ENCODE measurements at places on chromosomes 13 and 19. TPM values are rescaled to one million over a fixed set of nuclear protein-coding genes. Genes with fewer than 3 reads are reported as not detected.
A peak's percentile ranks its signal among the peaks of the same experiment; 100 is the strongest.

Gene ZNF578
- 2.5 TPM for total RNA-seq

Gene MAST1
- total RNA-seq, result 0.54 TPM

Gene SCGB2B2
- total RNA-seq, result 2.2 TPM

Gene PCDH9
- total RNA-seq, result 6.0 TPM

Gene IL12RB1
- total RNA-seq, result 1.7 TPM

DNA sequence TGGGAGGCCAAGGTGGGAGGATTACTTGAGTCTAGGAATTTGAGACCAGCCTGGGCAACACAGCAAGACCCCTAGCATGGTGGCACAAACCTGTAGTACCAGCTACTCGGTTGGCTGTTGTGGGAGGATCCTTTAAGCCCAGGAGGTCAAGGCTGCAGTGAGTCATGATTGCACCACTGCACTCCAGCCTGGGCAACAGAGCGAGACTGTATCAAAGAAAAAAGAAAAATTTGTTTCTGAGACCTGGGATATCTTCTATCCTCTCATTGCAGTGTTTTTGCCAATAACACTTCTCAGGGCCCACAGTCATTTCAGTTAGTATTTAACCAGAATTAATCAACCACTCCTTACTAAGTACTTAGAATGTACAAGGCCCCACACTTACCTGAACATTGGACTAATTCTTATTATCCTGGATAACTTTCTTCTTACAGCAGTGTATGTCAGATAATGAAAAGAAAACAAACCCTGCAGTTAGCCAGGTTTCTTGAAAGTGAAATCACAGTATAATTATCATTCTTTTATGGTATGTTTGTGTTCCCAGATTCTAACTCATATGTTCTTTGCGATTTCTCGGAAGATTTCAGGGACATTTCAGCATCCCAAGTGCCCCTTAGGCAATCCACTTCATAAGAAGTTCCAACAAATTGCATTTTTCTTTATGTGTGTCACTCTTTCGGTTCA lies 75.6 kb upstream of the KLF5 start:
- no peak overlapping the region for H3K27ac ChIP-seq
- no peaks in the 10 kb centered on the region for H3K36me3 ChIP-seq
- H3K27me3 ChIP-seq, result no peaks in the 10 kb centered on the region
- H3K4me3 ChIP-seq, result no peak overlapping the region
- DNase-seq, result no peak

GRCh38 chr19:41226053-41226873 lies 7.2 kb downstream of the AXL start:
- no peaks in the 10 kb centered on the region for H3K36me3 ChIP-seq
- H3K4me3 ChIP-seq, result no peak overlapping the region
- no peaks in the 10 kb centered on the region for H3K4me1 ChIP-seq
- H3K27ac ChIP-seq, result peak overlapping the region; percentile 83

GRCh38 chr19:5585461-5586299 lies 17.9 kb upstream of the TINCR start:
- no peaks in the 10 kb centered on the region for H3K4me1 ChIP-seq
- no peaks in the 10 kb centered on the region for H3K27me3 ChIP-seq
- no peak overlapping the region for H3K27ac ChIP-seq
- H3K36me3 ChIP-seq, result peaks cover 3% of the 10 kb centered on the region

GRCh38 chr19:45526143-45526542 lies 18.9 kb downstream of the VASP start:
- no peaks in the 10 kb centered on the region for H3K4me1 ChIP-seq
- H3K27me3 ChIP-seq, result no peaks in the 10 kb centered on the region
- no peaks in the 10 kb centered on the region for H3K36me3 ChIP-seq
- no peak overlapping the region for H3K4me3 ChIP-seq
- H3K27ac ChIP-seq, result no peak overlapping the region

GRCh38 chr13:30870049-30870884 lies 35.8 kb upstream of the MEDAG start:
- H3K4me1 ChIP-seq, result peaks cover 2% of the 10 kb centered on the region
- peak overlapping the region; percentile 70 for H3K27ac ChIP-seq
- H3K27me3 ChIP-seq, result no peaks in the 10 kb centered on the region
- no peaks in the 10 kb centered on the region for H3K36me3 ChIP-seq
- peak; percentile 96 for DNase-seq
- H3K4me3 ChIP-seq, result no peak overlapping the region

DNA sequence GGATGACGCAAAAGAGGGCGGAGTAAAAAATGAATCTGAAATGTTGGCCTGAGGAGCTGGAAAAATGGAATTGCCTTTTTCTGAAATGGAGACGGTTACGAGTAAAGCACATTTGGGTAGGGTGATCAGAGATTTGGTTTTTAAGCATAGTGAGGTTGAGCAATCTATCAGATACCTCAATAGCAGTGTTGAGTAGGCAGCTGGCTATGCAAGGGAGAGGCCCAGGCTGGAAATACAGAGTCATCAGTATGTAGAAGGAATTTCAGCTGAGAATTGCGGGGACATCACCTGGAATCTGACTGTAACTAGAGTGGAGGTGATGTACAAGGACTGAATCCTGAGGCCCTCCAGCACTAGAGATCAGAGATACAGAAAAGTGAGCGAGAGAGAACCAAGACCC lies 224.8 kb downstream of the LMO7 start:
- no peak overlapping the region for H3K4me3 ChIP-seq
- no peaks in the 10 kb centered on the region for H3K36me3 ChIP-seq
- H3K27ac ChIP-seq, result no peak overlapping the region
- no peak for DNase-seq
- H3K4me1 ChIP-seq, result no peaks in the 10 kb centered on the region

DNA sequence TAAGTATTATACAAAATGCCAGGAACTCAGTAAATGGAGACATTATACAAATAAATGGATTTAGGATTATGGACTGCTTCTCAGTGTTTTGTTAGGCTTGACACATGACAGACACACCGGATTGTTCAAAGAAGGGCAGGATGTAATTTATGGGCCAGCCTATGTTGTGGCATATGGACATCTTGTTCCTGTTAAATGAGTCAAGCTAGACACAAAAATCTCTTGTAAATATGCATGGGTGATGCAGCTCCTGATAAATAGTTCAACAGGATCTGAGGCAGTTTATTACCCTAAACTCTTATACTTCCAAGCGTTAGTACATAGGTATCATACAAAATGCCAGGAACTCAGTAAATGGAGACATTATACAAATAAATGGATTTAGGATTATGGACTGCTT lies 502.3 kb downstream of the TBC1D4 start:
- DNase-seq, result no peak
- no peak overlapping the region for H3K4me3 ChIP-seq
- H3K27ac ChIP-seq, result no peak overlapping the region
- H3K36me3 ChIP-seq, result no peaks in the 10 kb centered on the region

GRCh38 chr13:36981156-36981743 lies 17.9 kb downstream of the ALG5 start:
- H3K4me3 ChIP-seq, result no peak overlapping the region
- H3K4me1 ChIP-seq, result no peaks in the 10 kb centered on the region
- H3K27ac ChIP-seq, result no peak overlapping the region
- peaks cover 8% of the 10 kb centered on the region for H3K36me3 ChIP-seq

DNA sequence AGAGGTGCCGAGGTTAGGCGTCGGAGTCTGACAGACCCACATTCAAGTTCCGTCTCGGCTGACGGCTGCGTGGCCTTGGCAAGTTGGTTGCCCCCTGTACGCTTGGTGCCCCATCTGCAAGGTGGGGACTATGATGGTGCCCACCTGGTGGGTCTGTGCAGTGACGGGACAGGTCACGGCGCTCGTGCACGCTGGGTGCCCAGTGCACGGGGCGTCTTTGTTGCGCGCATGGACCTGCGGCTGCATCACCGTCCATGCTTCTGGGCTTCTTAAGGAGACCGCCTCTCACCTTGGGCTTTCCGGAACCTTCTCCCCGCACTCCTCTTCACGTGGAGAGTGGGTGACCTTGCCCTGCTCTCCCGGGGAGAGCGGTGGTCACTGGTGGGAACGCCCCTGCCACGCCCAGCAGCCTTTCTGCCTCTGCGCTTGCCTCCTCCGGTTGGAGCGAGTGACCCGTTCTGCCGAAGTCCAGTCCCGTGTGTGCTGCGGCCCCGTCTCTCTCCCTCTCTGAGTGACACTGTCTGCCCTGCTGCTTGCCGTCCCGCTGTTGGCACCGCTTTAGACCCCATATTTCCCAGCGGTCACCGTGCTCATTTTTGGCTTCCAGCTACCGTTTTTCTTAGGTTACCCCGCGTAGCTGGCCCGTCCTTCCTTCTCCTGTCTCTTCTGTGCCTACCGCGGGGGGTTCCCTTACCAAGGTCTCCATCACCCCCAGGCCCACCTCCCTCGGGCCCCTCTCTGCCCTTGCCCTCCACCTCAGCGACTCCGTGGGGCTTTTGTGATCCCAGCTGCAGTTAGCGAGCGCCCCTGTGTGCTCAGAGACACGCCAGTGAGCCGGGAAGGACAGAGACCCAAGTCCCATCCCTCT lies 6.4 kb downstream of the ATP11A start:
- no peaks in the 10 kb centered on the region for H3K36me3 ChIP-seq
- no peak for DNase-seq
- no peak overlapping the region for H3K27ac ChIP-seq
- no peaks in the 10 kb centered on the region for H3K27me3 ChIP-seq
- H3K4me3 ChIP-seq, result no peak overlapping the region

DNA sequence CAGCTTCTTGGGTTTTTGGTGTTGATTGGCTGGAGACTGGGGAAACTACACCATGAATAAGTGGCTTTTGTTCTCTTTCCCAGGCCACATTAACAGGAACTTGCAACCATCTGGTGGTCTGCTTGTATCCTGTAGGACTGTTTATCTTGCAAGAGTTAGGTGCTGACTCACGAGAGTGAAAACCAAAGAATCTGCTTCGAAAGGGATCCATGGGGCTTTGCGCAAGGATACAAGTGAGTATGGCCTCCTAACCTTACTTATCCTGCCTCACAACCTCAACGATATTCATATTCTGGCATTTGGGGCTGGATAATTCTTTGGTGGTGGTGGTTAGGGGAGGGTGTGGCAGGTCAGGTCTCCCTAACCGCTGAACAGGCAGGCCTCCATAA lies 4.7 kb upstream of the SIGLECL1 start:
- H3K36me3 ChIP-seq, result no peaks in the 10 kb centered on the region
- DNase-seq, result no peak
- no peak overlapping the region for H3K27ac ChIP-seq
- no peaks in the 10 kb centered on the region for H3K27me3 ChIP-seq

- DNase-seq, result no peak
- H3K27ac ChIP-seq, result no peak overlapping the region
- no peaks in the 10 kb centered on the region for H3K36me3 ChIP-seq
- H3K4me3 ChIP-seq, result no peak overlapping the region
- no peaks in the 10 kb centered on the region for H3K27me3 ChIP-seq
Observed at GRCh38 chr13:56349866-56350265, 790.9 kb upstream of the PRR20A start.

DNA sequence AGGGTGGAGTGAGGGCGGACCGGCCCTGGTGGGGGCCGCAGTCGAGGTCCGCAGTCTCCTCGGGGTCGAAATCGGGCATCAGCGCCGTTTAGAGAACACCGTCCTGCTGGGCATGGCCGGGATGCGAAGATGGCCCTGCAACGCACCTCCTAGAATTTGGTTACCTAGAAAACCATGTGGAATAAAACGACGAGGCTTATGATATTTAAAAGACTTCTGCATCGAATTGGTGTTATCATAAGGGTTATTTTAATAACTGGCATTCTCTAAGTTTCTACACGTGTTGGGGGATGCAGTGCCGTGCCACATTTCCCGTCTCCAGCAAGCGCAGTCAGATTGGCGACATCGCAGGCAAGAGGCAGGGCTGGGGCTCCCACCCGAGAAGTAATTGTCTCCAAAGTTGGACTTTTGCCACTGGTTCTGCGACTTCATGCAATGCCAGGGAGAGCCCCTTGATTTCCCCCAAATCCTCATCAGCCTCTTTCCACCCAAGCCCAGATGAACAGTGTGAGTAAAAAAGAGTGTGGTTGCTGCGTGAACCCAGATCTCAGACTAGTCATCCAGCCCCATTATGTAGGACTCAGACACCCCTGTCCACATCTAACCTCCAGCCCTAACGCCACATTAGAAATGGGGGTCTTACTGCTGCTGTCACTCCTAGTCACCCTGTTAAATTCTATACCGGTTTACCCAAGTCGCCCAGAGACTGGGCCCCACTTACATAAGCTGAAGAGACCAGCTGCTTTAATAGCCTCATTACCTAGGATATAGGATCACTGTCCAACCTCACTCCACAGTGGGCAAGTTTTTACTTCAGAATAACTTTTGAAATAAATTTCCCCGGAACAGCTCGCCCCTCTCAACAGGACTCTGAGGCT lies 571 bp upstream of the DHRS12 start:
- peak overlapping the region; percentile 61 for H3K4me3 ChIP-seq
- H3K36me3 ChIP-seq, result no peaks in the 10 kb centered on the region
- no peaks in the 10 kb centered on the region for H3K27me3 ChIP-seq
- H3K27ac ChIP-seq, result peak overlapping the region; percentile 96

- no peaks in the 10 kb centered on the region for H3K27me3 ChIP-seq
- no peak overlapping the region for H3K4me3 ChIP-seq
- no peaks in the 10 kb centered on the region for H3K36me3 ChIP-seq
- H3K4me1 ChIP-seq, result no peaks in the 10 kb centered on the region
- no peak overlapping the region for H3K27ac ChIP-seq
Observed at GRCh38 chr13:26050568-26051230, 1.1 kb downstream of the SHISA2 start.

GRCh38 chr13:27508802-27509201 lies 58.4 kb upstream of the MTIF3 start:
- DNase-seq, result no peak
- H3K27ac ChIP-seq, result no peak overlapping the region
- no peak overlapping the region for H3K4me3 ChIP-seq
- no peaks in the 10 kb centered on the region for H3K4me1 ChIP-seq
- H3K27me3 ChIP-seq, result no peaks in the 10 kb centered on the region

GRCh38 chr13:32746474-32746873 lies 160.2 kb downstream of the PDS5B start:
- no peaks in the 10 kb centered on the region for H3K36me3 ChIP-seq
- H3K4me1 ChIP-seq, result no peaks in the 10 kb centered on the region
- DNase-seq, result no peak
- H3K27me3 ChIP-seq, result no peaks in the 10 kb centered on the region
- no peak overlapping the region for H3K27ac ChIP-seq

DNA sequence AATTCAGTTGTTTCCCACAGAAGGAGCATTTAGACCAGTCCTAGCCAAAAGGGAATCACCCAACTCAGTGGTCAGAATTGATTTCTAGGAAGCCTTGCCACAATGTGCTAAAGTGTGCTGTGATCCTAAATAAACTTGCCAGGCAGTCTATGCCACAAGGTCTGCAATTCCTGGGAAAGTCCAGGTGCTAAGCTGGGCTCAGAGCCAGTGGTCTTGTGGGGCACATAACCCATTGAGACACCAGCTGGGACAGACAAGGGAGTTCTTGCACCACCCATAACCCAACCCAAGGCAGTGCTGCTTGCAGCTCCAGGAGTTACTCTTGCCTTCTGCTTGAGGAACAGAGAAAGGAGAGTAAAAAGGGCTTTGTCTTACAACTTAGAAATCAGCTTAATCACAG lies 489.5 kb upstream of the SPRY2 start:
- no peak for DNase-seq
- no peak overlapping the region for H3K4me3 ChIP-seq
- H3K36me3 ChIP-seq, result no peaks in the 10 kb centered on the region
- H3K27me3 ChIP-seq, result no peaks in the 10 kb centered on the region
- no peak overlapping the region for H3K27ac ChIP-seq
- H3K4me1 ChIP-seq, result no peaks in the 10 kb centered on the region
